Activated CD8-positive, alpha-beta memory T cell treated with anti-CD3 and anti-CD28 coated beads, Interleukin-2, amount 50 U/mL, for 4 hours (primary cell): ENCODE measurements at places on chromosomes 5 and 9.

- DNase-seq, result no peak
Measured at GRCh38 chr5:1387059-1387755, 42.3 kb upstream of the CLPTM1L start.

- DNase-seq, result no peak
Measured at GRCh38 chr9:124788542-124789217, 11.7 kb downstream of the OLFML2A start.

- no peak for DNase-seq
Measured at GRCh38 chr5:36644727-36645126, 38.3 kb downstream of the SLC1A3 start.

- DNase-seq, result no peak
Measured at GRCh38 chr5:33170411-33170810, 270.4 kb upstream of the TARS1 start.

DNA sequence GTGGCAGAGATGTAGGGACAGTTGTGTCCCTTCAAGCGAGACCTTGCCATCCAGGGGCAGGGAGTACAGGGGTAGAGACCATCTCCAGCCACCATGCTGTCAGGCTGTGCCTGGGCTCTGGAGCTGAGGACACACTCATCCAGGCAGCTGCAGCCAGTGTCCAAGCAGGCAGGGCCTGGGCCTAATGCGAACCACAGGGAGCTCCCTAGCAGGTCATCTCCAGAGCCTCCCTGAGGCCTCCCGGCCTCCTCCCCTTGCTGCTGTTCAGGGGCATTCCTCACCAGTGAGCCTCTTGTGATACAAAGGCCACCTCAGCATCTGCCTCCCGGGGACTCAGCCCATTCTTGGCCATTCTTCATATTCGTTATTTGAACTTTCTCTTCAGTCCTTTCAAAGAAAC, 35.0 kb downstream of the TPPP start:
- DNase-seq, result no peak

DNA sequence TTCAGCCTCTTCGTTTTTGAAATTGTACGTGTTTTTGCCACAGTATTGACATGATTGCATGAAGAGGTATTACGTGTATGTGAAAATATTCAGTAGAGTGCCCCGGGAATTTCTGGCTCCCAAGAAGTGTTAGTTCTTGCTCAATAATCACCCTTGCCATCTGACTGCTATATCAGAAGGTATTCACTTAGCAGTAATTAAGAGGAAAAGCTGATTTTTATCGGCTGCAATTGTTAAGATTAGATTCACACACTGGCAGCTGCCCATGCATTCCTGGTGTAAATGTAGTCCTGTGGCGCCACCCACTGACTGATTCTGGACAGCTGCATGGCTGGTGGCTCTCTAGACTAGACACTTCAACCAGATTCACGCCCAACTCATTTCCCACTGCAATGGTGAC, 440.1 kb upstream of the ADAMTS16 start:
- no peak for DNase-seq

GRCh38 chr5:42397267-42397666, 26.0 kb upstream of the GHR start:
- DNase-seq, result no peak

- no peak for DNase-seq
Measured at GRCh38 chr5:11128021-11128420, 367.0 kb upstream of the DAP start.

DNA sequence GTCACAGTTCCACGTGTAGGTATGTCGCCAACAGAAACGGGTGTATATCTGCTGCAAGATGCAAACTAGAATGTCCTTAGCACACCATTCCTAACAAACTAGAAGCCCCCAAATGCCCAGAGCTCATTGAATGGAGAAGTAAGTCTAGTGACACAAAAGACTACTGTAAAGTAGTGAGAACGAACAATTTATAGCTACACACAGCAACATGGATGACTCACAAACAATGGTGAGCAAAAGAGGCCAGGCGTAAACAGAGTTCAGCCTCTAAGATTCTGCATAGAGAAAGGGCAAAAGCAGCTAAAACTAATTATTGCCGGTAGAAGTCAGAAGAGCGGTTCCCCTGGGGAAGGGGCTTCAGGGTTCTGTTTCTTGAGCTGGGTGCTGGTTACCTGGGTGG, 74.7 kb downstream of the AMBP start:
- DNase-seq, result no peak

- no peak for DNase-seq
Measured at GRCh38 chr9:77453825-77454647, 194.1 kb downstream of the GNA14 start.

DNA sequence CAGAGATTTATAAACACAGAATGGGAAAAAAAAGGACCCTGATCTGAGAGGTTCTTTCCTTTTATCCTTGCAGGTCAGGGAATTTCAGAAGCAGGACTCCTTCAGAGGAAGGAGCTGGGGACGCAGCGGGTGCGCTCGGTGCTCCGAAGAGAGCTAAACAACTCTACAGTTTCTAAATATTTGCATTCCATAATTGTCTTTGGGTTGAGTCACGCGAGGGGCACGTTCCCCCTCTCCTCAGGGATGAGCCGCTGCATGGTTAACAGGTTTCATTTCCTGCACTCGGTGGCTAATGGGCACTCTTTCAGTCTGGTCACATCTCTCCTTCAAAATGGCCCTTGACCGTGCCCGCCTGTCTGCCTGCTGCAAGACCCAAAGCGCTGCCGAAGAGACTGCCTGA, 165.0 kb upstream of the HMHB1 start:
- no peak for DNase-seq

GRCh38 chr5:86030753-86031152, 587.0 kb upstream of the COX7C start:
- no peak for DNase-seq

GRCh38 chr5:116861666-116862065, 287.0 kb upstream of the SEMA6A start:
- DNase-seq, result no peak

- DNase-seq, result no peak
Measured at GRCh38 chr9:114787781-114788498, 17.9 kb downstream of the TNFSF15 start.

DNA sequence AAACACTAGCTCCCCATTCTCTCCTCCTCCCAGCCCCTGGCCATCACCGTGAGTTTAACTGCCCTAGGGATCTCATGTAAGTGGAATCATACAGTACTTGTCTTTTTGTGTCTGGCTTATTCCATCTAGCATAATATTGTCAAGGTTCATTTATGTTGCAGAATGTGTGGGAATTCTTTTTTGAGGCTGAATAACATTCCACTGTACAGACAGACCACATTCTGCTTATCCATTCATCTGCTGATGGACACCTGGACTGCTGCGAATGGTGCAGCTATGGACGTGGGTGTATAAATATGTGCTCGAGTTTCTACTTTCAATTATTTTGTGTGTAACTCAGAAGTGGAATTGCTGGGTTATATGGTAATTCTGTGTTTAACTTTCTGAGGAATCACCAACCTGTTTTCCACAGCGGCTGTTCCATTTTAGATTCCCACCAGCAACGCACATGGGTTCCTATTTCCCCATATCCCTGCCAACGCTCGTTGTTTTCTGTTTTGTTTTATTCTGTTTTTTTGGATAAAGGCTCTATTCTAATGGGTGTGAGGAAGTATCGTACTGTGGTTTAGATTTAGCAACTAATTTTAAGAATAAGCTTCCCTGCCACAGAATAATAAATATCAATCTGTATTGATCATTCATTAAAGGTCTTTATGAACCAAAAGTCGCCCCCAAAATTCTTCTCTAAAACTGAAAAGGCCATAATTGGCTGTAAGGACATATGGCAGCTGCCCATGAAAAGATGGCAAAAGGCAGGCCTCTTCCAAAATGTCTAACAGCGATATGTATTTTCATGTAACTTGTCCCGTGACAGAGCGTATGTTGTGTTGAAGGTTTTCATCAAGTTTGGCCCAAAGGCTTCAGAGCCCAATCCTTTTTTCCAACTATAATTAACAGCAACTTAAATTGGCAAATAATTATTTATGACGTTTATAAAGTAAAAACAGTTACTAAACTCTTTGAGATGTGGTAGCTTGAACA, 70.3 kb downstream of the DAP start:
- no peak for DNase-seq

GRCh38 chr9:135956802-135957174, 4.4 kb downstream of the UBAC1 start:
- no peak for DNase-seq

DNA sequence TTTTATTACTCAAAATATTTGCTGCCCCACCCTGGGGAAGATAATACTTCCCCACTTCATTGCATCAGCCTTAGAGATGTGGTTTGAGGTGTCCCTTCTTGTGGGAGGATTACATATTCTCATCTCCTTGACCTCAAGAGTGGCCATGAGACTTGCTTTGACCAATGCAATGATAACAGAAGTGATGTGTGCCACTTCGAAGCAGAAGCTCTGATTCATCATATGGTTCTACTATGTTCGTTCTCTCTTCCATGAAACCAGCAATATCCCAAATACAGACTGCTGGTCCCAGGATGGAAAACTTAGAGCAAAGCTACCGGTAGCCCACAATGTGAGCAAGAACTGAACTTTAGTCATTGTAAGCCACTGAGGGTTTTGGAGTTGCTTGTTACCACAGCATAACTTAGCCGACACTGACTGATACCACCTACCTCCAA, 92.0 kb downstream of the THBS4 start:
- DNase-seq, result no peak

GRCh38 chr9:104743376-104743985, 4.0 kb upstream of the NIPSNAP3A start:
- no peak for DNase-seq

DNA sequence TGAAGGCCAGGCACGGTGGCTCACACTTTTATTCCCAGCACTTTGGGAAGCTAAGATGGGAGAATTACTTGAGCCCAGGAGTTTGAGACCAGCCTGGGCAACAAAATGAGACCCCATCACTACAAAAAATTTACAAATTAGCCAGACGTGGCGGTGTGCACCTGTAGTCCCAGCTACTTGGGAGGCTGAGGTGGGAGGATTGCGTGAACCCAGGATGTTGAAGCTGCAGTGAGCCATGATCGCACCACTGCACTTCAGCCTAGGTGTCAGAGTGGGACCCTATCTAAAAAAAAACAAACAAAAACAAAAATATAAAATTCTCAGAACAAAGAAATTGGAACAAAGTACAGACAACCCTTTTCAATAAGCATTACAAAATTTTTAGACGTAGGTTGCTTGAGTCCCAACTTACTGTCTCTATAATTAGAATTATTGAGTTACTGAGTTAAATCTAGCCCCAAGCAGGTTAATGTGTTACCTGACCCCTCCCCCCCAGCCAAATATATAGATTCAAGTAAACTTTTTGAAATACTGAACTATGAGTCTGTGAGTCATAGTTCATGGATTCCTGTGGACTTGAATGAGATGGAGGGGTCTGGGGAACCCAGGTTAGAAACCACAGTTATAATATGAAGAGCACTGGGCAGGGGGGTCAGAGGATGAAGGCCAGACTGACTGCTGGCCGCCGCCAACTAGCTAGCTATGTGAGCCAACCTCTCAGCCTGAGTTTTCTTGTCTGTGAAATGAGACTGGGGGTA, 173.1 kb downstream of the AOPEP start:
- DNase-seq, result no peak

- no peak for DNase-seq
Measured at GRCh38 chr5:28648108-28648507, 1609.7 kb upstream of the CDH9 start.

GRCh38 chr5:67063791-67064190, 132.8 kb downstream of the CD180 start:
- DNase-seq, result no peak

- DNase-seq, result no peak
Measured at GRCh38 chr5:2522372-2522771, 229.1 kb downstream of the IRX2 start.

GRCh38 chr5:56522169-56522568, 289.0 kb upstream of the ANKRD55 start:
- DNase-seq, result no peak

DNA sequence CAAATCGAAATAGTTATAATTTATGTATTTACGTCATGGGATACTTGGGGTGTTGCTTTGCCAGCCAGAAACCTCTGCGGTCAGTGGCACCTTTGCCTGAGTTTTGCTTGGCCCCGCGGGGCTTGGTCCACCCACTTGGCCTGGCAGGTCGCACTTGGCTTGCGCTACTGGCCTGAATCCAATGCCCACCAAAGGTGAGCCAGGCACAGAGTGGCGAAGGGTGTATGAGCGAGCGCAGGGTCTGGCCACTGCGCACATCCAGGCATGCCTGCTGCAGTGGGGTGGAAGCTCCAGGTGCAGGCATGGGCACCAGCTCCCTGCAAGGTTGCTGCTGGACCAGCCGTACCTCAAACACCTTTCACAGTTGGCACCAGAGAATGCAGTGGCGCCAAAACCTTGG, 714.6 kb downstream of the CDH9 start:
- no peak for DNase-seq

DNA sequence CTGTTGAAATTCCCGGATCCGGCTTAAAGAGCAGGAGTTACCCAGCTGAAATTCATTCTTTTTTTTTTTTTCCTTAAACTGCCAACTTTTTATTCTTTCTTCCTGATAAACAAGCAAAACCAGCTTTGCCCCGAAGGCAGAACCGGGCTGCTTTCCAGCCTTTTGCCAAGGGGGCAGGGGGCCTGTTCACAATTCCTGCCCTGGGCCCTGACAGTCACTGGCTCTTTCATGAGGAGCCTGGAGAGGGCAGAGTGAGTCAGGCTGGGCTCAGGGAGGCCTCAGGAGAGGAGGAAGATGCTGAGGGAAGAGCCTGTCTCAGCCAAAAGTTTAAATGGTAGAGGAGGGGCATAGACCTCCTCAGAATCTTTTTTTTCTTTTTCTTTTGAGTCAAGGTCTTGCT, 4.8 kb downstream of the GLIPR2 start:
- DNase-seq, result no peak

DNA sequence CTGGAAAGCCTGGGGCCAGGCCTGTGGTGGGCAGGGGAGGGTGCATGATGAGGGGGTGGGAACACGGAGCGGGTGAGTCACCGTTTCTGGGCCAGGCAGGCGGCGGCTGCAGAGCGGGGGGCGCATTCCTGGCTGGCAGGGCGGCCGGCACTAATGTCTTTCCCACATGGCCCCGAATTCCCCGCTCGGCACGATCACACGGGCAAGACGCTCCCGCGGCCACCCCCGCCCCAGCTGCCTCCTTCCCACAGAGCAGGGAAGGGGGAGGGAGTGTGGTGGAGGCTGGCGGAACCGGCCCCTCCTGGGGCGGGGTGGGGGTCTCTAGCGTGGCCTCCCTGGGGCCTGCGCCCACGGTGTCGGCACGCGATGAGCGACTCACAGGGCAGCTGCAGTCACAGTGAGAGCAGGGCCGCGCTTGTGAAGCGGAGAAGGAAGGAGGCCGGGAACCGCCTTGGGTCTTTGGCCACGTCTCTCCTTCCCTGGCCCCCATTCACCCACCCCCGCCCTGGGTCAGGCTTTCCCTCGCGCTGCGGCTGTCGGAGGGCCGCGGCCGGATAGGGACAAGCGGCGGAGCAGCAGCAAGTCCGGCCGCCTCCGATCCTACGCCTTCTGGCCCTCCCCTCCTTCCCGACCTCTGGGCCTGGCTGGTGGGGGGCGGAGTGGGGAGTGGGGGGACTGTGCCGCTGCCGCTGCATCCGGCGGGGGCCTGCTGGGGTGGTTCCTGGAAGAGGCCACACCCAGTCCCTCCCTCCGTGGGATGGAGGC, 48.9 kb downstream of the CXXC5 start:
- peak; percentile 61 for DNase-seq

- no peak for DNase-seq
Measured at GRCh38 chr5:51598026-51598425, 214.8 kb downstream of the ISL1 start.

GRCh38 chr9:102768002-102768401, 227.1 kb upstream of the CYLC2 start:
- DNase-seq, result no peak

GRCh38 chr5:141716009-141716408, 34.0 kb upstream of the ARAP3 start:
- no peak for DNase-seq

GRCh38 chr9:127133739-127134167, 11.3 kb upstream of the ANGPTL2 start:
- DNase-seq, result no peak

GRCh38 chr5:68074633-68075032, 140.9 kb upstream of the PIK3R1 start:
- DNase-seq, result no peak
